ENCODE measurements at places on chromosomes 7 and 10.

DNA sequence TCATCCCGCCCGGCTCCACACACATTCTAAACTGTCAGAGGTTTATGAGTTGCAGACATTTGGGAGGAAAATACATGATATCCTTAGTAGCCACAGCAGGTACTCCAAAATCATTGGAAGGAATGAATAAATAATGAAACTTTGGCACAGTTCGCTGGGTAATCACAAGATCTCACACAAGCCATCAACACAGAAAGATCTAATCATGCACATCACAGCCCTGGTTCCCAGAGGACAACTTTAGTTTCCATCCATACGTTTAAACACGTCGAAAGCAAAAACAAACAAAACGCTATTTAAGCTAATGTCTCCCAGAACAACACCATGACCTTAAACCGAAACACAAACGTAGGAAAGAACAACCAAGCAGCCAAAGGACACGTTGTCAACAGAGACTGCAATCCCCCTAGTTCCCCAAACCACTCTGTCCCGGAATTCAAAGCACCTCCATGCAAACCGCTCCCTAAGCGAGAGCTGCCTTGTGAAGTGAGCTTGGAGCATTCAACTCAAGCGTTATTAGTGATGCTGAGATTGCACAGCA lies 12.3 kb downstream of the SVIL start:
- DNase-seq, result no peak

DNA sequence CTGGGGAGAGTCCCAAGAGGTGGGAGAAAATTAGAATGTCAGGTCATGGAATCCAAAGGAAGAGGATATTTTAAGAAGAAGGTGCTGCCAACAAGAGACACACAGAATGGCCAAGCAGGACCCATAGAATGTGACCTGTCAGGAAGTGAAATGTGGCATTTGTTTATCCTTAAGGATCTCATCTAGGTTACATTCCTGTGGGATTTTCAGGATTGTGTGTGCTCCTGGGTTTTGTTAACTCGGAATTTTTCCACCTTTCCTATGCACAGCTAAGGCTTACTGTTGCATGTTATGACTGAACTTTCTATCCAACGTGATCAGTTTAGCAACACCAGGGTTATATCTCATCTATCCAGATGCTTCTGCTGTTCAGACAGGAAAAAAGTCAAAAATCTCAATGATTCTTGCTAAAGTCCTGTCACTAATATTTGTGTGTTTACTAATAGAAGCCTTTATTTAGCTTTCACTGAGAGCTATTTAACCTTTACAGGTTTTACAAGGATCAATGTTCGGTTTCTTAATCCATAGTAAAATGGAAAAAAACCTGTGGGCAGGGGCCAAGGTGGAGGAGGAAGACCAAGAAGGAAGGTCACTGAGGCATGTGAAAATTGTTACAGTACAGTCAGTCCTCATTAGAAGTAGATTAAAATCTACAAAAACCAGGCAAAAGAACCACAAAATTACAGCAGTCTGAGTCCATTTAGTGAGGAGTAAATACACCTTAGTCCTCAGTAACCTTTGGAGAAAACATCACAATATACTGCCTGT lies 437.8 kb upstream of the NPVF start:
- no peak for DNase-seq

DNA sequence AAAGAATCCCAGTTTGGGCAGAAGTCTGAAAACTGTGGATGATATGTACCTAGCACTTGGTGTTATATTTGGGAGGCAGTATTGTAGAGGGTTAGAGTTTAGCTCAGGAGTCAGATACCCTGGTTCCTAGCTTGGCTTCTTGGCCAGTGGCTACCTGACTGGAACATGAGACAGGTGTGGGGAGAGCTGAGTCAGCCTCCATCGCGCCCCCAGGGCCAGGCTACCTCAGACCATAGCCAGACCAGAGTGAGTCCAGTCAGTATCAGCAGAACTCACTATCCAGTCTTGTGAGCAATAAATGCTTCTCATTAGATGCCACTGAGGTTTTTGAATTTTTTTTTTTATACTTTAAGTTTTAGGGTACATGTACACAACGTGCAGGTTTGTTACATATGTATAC lies 26.0 kb downstream of the CYP3A5 start:
- no peak for DNase-seq

- no peak for DNase-seq
These were observed 165.9 kb upstream of the PODXL start for GRCh38 chr7:131722371-131722770.

GRCh38 chr10:29600067-29600466 lies 34.7 kb downstream of the SVIL start:
- DNase-seq, result no peak

GRCh38 chr7:29953726-29954347 lies 35.8 kb downstream of the SCRN1 start:
- DNase-seq, result no peak

GRCh38 chr7:86765931-86766330 lies 122.2 kb downstream of the GRM3 start:
- no peak for DNase-seq

- no peak for DNase-seq
These were observed 296.1 kb upstream of the SEMA3A start for GRCh38 chr7:84490661-84491060.

DNA sequence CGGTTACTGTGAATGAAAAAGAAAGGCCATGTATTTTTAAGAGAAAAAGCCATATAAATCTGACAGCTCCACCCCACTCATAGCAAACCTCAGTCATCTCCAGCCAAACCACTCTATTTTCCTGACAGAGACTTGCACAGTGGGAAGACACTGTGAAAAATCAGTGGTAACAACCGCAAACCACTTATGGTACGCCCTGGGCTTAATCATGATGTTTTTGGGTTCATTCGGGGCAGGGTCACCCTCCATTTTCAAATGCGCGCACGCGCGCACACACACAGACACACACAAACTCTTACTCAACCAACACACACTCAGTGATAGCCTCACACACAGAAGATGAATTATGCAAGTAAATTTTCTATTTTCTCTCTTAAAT lies 82.1 kb upstream of the HPS1 start:
- DNase-seq, result no peak

DNA sequence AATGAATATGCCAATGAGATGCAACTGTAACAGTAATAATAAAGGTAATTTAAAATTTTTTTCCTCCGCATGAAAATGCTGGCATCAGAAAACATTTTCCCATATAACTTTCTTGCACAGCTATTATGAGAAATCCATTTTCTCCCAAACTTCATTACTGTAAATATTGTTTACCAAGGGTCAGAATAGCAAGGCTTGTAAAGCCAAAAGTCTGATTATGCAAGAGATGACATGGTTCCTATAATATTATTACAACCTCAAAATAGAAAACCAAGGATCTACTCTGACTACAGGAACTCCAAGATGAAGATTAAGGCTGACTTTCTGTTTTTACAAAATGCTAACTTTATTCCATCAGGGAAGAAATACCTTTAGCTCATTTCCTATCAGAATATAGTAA lies 162.7 kb upstream of the CDK1 start:
- DNase-seq, result no peak

DNA sequence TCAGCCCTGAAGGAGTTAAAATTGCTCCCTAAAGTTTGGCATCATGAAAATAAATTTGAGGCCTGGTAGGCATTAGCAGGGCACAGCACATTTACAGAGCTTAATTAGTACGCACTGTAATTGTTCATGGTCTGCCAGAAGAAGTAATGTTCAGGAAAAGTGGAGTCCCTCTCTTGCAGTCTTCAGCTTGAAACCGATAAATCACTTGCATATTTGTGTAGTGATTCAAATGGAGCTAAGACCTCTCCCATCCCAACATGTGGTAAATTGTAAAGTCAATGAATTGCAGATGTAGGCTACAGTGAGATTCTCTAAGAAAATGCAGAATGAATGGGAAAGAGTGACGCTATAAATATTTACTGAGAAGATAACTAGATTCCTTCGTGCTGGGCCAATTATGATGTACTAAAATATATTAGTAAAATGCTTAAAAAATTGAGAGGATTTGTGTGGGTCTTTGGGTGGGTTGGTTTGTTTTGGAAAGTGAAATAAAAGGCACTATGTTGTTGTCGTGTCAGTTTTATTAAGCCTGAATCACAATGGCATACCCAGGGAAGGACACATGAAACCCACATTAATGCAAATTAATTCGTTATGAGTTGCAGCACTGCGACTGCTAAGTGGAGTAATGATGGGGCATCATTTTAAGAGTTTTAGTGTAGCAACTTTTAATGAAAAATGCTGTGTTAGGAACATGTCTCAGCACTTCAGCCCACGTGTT lies 8.4 kb downstream of the TCF7L2 start:
- no peak for DNase-seq

GRCh38 chr7:71342202-71342601 lies 210.3 kb downstream of the GALNT17 start:
- no peak for DNase-seq

DNA sequence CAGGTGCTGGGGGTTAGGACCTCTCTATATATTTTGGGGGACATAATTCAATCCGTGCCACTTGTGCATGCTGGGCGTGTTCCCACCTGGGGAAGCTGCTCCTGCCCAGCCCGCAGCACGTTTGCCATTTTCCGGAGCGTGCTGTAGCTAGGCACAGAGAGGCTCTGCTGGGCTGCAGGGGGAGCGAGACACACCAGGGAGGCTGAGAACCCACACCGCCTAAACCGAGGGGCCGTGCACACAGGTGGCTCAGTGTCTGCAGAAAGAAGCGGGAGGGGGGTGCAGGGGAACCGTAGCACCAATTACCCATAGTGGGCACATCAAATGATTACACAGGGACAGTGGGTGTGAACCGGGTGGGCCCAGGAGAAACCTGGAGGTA lies 27.0 kb downstream of the PRKAG2 start:
- DNase-seq, result no peak

DNA sequence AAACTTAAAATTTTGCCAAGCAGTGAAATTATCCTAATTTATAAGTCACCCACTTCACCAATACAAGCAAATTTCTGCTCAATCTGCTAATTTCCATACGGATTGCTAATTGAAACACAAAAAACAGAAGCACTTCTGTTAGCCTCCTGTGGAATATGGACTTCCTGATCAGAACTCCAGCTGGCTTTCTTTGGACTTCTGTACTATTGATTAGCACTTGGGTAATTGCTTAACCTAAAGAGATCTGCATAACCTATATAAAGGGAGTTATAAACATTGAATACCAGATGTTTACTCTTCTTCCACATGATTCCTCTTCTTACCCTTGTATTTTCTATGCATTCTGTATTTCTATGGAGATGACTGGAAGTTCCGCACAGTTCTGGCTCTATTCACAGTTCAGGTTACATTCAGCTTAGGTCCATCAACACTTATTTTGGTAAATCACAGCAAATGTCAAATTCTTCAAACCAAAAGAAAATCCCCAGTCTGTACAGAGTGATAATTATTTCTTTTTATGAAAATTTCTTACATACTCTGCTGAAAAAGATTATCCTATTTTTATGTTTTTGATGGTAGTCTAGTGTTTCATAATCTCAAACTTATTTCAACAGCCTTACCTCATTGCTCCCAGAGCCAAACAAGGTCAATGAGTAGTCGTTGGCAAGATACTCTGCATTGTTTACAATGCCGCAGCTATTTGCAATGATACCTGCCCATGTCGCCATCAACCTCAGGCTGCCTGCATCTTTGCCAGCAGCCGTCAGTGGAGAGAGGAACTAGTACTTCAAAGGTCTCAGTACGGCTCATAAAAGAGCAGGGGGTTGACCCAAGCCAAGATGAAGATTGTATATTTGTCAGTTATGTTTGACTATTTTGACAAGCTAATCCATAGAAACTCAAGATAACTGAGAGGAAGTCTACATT lies 225.6 kb downstream of the AHR start:
- no peak for DNase-seq

DNA sequence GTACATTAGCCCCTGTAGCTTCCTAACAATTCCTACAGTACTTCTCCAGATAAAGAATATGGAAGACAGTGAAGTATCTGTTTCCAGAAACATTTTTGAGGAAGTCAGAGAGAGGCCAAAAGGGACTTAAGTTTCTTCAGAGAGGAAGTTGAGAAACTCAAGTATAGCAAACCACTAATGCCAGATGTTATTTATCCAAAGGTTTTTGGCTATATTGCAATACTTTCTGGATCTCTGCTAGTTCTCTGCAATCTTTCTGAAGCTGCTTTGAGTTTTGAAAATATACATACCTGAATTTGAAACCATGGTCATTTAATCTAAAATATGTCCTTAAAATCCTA lies 64.7 kb downstream of the BICC1 start:
- no peak for DNase-seq

DNA sequence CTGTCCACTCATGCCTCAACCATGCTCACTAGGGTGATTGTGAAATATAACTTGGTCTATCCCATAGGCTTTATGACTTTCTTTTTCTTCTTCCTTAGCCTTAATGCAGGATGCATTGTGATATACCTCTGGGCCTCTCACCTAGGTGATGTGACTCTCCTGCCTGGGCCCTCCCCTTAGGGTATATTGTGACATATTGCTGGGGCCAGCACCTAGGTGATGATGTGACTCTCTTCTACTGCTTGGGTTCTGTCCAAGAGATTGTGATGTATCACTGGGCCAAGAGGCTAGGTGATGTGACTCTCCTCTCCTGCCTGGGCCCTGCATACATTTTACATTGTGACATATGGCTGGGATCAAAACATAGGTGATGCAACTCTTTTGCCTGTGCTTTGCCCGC lies 14.7 kb upstream of the ZNF107 start:
- DNase-seq, result no peak

GRCh38 chr7:53418834-53419482 lies 383.5 kb downstream of the POM121L12 start:
- DNase-seq, result no peak

GRCh38 chr7:136033413-136034031 lies 56.4 kb upstream of the MTPN start:
- DNase-seq, result no peak

DNA sequence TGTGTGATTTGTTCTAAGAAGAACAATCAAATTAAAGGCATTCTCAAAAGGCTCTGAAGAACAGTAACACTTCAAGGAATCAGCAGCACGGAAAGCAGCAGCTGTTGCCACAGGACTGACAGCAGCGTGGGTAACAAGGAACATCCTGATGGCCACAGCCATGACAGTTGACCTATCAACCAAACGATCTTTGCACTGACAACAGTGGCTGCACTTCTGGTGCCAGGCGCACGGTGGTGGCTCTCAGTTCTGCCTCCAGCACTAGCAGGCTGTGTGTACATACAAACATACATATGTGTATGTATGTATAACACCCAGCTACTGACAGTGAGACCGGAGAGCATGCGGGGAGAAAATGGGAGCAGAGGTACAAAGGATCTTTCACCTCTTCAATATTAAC lies 114.1 kb downstream of the ZFAND4 start:
- DNase-seq, result no peak

GRCh38 chr10:69101451-69102095 lies 13.7 kb downstream of the SRGN start:
- no peak for DNase-seq

DNA sequence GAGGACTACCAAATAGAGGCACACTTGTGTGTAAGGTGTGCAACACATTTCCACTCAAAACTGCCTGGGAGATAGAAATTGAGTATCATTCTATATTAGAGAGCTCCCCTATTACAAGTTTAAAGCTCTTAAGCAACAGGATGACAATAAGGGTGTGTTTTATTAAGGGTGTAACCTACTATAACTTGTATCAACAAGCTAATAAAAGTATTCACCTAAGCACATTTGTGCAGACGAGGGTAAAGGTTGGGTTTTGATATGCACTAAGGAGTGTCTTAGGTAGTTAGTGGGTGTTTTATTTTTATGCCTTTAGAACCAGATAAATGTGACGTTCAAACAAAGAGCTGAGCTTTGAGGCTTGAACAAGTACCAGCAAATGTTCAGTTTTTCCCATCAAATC lies 2.8 kb upstream of the FAM53B start:
- no peak for DNase-seq

Data from hippocampal formation (tissue), 2 donors.